ENCODE measurements at places on chromosomes 12 and 14. TPM values are rescaled to one million over a fixed set of nuclear protein-coding genes. Genes with fewer than 3 reads are reported as not detected.
A peak's percentile ranks its signal among the peaks of the same experiment; 100 is the strongest.

DNA sequence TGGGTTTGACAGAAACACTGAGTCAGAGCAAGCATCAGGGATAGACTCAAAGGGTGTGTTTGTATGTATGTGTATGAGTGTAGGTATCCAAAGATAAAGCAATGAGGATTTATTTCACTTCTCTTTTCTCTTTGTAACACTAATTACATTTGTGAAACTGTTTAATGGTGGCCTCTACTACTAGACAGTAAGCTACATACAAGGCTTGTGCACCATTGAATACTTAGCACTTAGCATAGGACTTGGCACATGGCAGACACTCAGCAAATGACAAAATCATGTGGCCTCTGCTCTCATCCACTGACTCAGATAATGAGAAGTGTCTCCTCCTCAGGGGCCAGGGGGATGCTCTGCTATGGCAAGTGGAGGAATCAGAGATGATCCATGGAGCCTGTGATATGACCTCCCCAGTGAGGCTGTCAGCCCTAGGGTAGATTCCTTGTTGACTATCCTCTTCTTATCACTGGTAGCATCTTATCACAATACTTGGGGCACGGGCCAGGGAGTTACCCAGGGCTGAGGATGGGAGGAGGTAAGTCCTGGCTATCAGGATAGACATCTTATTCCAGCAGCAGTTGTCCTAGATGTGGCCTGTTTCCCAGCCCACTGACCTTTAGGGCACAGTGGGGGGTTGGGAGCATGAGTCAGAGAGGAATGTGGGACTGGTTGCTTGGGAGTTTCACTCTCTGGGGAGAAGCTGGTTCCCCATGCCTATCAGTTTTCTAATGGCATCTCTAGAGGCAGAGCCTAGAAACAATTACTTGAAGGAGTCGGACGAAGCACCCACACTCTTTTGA, 71.2 kb upstream of the HOXC13 start:
- no peak overlapping the region for H3K27ac ChIP-seq
- DNase-seq = peak; percentile 79
- no peaks in the 10 kb centered on the region for H3K4me1 ChIP-seq
- H3K27me3 ChIP-seq = no peaks in the 10 kb centered on the region
- no peaks in the 10 kb centered on the region for H3K36me3 ChIP-seq
- H3K4me3 ChIP-seq = no peak overlapping the region

DNA sequence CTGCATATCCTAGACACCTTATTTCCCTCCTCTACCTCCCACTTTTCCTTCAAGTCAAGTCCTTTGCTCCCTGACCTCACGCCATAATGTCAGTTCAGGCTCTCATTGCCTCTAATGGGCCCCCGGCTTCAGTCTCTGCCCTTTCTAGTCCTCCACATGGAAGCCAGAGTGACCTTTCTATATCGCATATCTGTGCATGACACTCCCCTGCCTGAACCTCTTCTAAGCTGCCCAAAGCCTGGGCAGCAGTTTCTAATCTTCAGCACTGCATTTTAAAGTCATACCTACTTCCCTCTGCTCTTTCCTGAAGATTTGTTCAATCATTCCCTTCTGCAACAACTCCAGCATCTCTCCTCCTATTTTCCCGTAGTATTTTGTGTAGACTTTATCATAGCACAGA, 45.5 kb downstream of the ESR2 start:
- no peaks in the 10 kb centered on the region for H3K27me3 ChIP-seq
- H3K36me3 ChIP-seq = no peaks in the 10 kb centered on the region
- DNase-seq = no peak
- H3K27ac ChIP-seq = no peak overlapping the region

GRCh38 chr14:91843437-91843836, 23.9 kb downstream of the TC2N start:
- no peaks in the 10 kb centered on the region for H3K36me3 ChIP-seq
- no peaks in the 10 kb centered on the region for H3K27me3 ChIP-seq
- no peaks in the 10 kb centered on the region for H3K4me1 ChIP-seq
- no peak overlapping the region for H3K27ac ChIP-seq
- DNase-seq = no peak

- no peaks in the 10 kb centered on the region for H3K27me3 ChIP-seq
- peak overlapping the region; percentile 88 for H3K4me3 ChIP-seq
- H3K27ac ChIP-seq = no peak overlapping the region
- H3K4me1 ChIP-seq = 0 out of 2 replicates have a peak, but pooled peaks cover 3% of the 10 kb centered on the region
- DNase-seq = no peak
Measured at GRCh38 chr12:111767362-111768158, 827 bp downstream of the ALDH2 start.

GRCh38 chr14:46550836-46551235, 100.7 kb downstream of the RPL10L start:
- no peak overlapping the region for H3K27ac ChIP-seq
- H3K4me3 ChIP-seq = no peak overlapping the region
- H3K27me3 ChIP-seq = no peaks in the 10 kb centered on the region
- DNase-seq = no peak
- H3K36me3 ChIP-seq = 0 out of 2 replicates have a peak, but pooled peaks cover 7% of the 10 kb centered on the region
- H3K4me1 ChIP-seq = no peaks in the 10 kb centered on the region

DNA sequence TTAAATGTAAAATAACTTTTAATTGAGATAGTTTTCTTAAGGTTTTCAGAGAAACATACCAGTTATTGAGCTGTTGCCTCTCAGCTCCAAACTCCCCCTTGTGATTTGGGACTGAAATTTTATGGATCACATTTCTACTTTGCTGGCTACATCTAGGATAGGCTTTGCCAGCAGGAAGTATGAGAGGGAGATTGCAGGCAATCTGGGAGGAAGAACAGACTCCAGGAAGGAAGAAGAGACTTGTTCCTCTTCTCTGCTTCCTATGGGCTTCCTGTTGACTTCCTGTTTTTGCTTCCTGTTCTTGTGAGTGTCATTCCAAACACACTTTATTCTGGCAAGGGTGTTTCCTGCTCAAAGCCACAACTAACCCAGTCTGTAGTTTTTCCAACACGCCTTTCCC, 312.9 kb downstream of the ITPR2 start:
- H3K36me3 ChIP-seq = peaks cover 6% of the 10 kb centered on the region
- no peak for DNase-seq
- no peak overlapping the region for H3K27ac ChIP-seq

DNA sequence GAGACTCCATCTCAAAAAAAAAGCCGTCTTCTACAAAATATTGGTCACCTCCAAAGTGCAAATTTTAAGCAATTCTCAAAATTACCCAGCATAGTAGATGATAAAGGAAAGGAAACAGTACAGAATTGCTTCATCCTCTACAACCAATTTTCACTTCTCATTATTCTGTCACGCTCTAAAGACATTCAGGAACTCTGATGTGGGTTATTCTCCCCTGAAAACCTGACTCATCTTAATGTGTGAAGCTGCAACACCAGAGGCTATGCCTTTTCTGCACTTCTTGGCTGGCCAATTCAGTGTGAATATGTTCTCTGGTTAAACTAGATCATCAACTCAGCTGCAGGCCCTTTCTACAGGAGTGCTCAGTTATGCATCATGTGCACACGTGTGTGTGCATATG, 11.0 kb downstream of the PTGER2 start:
- H3K4me1 ChIP-seq = no peaks in the 10 kb centered on the region
- no peak overlapping the region for H3K27ac ChIP-seq
- peaks cover 22% of the 10 kb centered on the region for H3K36me3 ChIP-seq
- H3K27me3 ChIP-seq = no peaks in the 10 kb centered on the region

DNA sequence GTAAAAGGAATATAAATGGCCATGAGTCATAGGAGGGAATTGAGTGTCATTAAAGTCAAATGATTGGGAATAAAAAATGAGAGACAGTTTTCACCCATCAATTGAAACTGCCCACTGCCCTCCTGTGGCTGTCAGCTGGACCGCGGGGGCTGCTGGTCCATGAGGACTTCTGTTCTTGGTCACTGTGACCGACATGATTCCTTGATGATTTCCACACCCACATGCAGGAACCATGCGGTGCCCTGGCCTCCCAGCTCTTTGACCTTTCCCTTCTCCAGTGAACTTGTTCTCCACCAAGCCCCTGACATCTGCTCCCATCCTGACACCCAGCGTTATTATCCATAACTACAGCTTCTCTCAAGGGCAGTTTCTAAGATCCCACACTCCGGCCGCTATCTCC, 48.4 kb downstream of the C12orf75 start:
- no peaks in the 10 kb centered on the region for H3K36me3 ChIP-seq
- no peak overlapping the region for H3K27ac ChIP-seq
- DNase-seq = no peak
- peaks cover 2% of the 10 kb centered on the region for H3K4me1 ChIP-seq

The TARBP2 gene
- total RNA-seq = 79.2 TPM

The CD163L1 gene
- total RNA-seq = 0.18 TPM

The LMNTD1 gene
- not detected for total RNA-seq

The NUAK1 gene
- total RNA-seq = 10.1 TPM

All from H9 (cell line).